ENCODE measurements at places on chromosomes 7 and 10.

- peak; percentile 53 for DNase-seq
These were observed 9.9 kb downstream of the NYAP1 start for GRCh38 chr7:100493476-100494264.

DNA sequence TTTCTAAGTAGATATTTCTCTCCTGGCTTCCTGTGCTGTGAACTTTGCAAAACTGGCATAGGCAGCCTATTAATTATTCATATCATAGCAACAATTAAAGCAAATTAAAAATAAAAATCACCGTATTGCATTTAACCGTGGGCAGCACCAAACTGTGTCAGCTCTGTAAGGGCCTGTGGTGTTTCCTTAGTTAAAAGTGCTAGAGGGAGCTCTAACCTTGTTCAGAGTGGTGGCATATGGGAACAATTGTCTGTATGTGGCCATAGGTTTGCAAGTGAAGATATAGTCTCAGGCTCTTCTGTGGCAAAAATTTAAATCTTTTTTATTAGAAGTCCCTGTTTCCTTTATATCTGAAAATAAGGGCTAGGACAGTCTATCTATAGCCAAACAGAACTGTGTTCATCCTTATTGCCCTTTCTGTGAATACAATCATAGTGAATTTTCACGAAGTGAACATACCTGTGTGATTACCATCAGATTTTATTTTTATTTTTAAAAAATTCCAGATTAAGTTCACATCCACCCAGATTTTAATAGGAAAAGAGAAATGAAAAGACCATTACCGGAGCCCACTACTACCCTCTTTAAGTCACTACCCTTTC lies 92.6 kb downstream of the POLL start:
- DNase-seq: no peak

DNA sequence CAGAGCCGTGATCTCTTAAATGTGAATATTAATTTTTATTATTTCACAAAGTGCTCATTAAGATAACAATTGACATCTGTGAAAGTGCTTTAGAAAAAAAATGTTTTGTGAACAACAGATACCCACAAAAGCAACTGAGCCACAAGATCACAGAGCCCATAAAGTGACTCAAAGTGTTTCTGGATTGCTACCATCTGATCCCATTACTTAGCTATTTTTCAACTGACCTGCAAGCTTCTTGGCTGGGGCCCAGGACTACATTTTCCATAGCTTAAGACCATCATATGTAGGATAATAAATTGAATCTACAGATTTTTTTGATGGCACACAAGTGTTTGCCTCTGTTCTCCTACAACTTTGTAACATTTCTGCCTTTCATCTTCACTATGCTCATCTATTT lies 674.4 kb downstream of the PHTF2 start:
- no peak for DNase-seq

DNA sequence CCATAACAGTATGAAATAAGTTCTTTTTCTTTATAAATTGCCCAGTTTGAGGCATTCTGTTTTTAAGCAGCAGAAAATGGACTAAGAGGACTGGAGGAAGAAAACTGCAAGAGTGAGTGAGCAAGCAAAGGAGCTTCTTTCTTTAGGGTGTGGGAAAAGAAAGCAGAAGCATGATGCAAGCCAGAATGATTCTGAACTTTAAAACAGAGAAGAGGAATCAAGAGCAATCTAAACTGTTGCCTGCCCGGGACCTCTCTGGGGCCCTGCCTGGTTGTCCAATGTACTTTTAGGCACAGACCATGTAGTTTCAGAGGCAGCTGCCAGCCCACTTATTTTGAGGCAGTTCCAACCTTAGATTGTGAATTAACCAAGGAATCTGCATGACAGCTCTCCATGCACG lies 186.3 kb downstream of the PLPP4 start:
- no peak for DNase-seq

- DNase-seq: no peak
These were observed 143.2 kb upstream of the COBL start for GRCh38 chr7:51459809-51460208.

DNA sequence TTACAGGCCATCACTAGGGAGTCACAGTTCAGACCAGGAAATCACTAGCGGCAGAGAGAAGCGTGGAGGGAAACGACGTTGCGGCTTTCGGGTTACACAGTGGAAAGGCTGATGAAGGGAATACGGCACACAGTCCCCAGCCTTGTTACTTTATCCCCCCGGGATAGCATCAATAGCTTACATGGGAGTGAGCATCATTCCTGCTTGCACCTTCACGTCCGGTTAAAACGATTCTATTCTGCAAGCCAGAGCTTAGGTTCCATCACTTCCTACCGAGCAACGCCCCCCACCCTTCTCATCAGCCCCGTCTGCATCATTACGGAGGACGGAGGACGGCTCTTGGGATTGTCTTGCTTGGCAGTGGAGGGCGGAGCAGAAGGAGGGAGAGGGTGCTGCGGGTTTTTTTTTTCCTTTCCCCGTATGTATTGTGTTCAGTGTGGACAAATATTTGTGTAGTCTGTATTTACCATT lies 124.9 kb downstream of the CLEC2L start:
- DNase-seq: no peak

GRCh38 chr7:104008107-104008506 lies 18.6 kb upstream of the RELN start:
- DNase-seq: no peak

GRCh38 chr10:19097151-19097550 lies 48.5 kb downstream of the MALRD1 start:
- DNase-seq: no peak

DNA sequence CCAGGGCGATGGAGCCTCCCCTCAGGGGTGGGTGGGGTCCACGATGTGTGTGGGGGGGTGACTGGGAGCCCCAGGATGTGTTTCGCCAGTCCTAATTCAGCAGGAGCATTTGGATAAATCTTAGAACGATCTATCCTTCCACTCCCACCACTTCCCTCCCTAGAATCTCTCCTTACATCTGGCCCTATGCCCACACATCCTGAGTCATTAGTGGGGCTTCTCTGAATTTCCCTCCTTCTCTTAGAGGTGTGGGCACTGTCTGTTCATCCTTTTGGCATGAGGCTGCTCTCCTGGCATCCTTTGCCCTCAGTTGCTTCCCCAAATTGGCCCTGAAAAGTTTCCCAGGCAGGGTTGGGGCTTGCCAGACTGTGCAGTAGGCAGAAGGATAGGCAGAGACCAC lies 1.6 kb downstream of the GHRHR start:
- DNase-seq: no peak

DNA sequence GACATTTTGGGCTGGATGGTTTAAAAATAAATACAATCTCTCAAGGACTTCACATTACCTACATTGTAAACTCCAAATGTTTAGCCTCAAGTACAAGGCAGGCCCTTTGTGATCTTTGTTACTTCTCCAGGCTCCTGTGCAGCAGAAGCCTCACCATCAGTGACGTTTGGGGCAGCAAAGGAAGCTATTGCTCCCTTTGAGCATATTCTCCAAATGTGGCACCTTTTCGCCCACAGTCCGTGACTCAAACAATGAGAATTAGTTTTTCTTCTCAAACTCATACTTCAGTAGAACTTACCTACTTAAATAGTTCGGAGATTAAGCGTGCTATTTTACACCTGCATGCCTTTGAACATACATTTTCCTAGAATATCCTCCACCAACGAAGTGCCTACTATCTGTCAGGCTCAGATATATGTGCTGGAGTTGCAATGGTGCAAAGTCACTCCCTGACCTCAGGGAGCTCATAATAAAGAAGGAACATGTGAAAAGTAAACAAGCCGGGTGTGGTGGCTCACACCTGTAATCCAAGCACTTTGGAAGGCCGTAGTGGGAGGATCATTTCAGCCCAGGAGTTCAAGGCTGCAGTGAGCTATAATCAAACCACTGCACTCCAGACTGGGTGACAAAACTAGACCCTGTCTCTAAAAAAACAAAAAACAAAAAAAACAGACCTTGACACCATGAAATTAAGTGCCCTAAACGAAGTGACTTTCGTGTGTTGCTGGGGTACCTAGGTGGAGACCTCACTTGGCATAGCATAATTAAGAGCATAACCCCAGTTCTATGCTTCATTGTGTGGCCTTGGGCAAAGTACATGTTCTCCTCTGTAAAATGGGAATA lies 1.2 kb upstream of the ABCF2 start:
- no peak for DNase-seq
